ENCODE measurements at places on chromosomes 11 and 22.

- DNase-seq = no peak
These were observed 3.3 kb upstream of the CRACR2B start for GRCh38 chr11:824292-824880.

DNA sequence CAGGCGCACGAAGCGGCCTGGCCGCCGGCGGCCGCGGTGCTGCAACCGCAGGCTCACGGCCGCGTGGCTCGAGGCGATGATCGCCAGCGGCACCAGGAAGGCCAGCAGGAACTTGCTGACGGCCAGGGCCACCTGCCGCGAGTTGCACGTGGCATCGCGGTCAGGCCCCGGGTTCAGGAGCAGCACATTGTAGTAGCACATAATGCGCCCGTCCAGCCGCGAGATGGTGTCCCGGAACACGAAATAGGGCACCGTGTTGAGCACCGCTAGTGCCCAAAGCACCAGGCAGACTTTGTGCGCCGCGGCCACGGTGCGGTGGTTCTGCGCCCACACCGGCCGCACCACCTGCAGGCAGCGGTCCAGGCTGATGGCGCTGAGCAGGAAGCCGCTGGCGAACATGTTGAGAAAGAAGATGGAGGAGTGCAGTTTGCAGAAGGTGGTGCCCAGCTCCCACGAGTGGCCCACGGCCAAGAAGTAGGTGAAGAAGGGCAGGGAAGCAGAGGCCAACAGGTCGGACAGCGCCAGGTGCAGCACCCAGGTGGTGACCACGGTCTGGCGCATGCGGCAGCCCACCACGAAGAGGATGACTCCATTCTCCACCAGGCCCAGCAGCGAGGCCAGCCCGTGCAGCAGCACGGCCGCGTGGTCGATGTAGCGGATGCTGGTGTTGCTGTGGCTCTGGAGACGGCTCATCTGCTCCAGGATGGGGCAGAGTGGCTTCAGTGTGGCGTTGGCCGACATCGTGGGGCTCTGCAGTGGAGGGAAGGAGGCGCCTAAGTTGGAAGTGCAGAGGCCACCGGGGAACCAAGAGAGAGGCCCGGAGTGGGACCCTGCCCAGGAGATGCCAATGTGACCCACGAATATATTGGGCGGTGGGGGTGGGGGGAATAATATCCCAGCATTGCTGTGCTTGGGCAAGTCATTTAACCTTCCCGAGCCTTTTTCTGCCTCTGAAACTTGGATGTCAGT, 2.5 kb downstream of the PTGDR2 start:
- DNase-seq = no peak

DNA sequence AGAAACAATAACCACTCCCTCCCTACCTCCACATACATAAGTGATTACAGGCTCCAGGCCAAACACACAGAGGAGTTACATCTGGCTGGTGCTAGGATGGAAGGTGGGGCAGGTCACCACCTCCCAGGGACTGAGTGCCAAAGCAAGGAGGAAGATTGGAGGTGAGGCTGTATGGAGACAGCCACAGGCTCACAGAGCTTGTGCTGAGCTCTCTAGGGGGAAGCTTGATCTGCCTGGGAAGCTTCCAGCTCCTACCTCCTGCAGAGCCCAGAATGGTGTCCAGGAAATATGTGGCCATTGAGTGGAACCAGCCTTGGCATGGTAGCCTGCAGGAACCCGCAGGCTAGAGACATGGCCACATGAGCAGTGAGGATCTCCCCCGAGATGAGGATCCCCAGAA, 3.6 kb upstream of the MED15 start:
- DNase-seq = no peak

- no peak for DNase-seq
These were observed 5.0 kb upstream of the OR52H1 start for GRCh38 chr11:5553343-5553742.

DNA sequence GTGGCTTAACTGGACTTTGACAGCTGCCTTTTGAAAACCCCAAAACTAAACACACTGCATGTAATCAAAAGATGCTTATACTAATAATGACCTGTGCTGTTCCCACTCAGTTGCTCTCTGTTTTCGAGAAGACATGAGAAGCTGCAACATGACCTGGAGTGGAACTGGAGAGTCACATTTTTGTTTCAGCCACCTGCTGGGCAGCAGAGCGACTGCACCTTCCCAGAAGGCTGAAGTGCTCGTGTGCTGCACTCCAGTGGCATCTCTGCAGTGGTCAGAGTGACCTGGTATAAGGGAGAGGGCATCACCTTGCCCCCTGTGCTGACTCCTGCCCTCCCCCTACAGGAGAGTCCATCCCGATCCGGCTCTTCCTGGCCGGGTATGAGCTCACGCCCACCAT, 8.6 kb downstream of the THYN1 start:
- no peak for DNase-seq

DNA sequence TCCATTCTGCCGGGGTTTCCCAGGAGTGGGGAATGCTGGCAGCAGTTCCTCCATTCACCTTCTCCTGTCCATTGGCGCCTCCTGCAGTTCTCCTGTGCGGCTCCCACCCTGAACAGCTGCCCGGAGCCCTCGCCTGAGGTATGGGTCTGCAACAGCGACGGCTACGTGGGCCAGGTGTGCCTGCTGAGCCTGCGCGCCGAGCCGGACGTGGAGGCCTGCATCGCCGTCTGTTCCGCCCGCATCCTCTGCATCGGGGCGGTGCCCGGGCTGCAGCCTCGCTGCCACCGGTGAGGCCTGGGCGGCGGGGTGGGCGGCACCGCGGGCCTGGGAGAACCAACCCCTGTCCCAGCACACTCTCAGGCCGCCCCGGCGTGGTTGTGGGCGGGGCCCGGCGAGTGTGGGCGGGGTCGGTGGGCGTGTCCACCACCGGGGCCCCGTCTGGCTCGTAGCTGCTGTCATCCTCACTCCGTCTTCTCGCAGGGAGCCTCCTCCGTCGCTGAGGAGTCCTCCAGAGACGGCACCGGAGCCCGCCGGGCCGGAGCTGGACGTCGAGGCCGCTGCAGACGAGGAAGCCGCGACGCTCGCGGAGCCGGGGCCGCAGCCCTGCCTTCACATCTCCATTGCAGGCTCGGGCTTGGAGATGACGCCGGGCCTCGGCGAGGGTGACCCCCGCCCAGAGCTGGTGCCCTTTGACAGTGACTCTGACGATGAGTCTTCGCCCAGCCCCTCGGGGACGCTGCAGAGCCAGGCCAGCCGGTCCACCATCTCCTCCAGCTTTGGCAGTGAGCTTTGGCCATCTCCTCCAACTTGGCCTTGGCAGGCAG, 14.0 kb upstream of the RELT start:
- DNase-seq = no peak

DNA sequence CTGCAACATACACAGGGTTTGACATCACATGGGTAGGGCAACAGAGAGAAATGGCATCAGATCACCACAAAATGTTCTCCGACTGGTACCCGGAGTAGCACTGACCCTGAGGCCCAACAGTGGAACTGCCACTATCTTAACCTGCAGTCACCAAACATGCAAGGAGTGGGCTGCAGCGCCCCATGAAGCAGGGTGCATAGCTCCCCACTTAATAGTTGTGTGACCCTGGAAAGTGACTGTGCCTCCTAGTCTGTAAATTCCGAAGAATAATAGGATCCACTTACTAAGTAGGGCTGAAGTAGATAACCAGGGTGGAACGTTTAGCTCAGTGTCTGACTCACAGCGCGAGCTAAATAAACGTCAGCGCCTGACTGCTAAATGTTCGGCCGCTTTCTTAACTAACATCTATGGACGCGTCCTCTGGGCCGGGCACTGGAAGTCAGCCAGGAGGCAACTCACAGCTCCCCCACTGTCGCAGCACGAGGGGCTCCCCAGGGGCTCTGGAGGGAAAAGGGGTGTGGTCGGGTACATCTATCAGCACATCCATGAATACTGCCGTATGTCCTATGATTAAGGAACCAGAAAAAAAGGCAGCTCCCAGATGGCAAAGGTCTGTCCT, 777 bp downstream of the LTO1 start:
- DNase-seq = no peak
